ENCODE measurements at places on chromosomes 4 and X.

DNA sequence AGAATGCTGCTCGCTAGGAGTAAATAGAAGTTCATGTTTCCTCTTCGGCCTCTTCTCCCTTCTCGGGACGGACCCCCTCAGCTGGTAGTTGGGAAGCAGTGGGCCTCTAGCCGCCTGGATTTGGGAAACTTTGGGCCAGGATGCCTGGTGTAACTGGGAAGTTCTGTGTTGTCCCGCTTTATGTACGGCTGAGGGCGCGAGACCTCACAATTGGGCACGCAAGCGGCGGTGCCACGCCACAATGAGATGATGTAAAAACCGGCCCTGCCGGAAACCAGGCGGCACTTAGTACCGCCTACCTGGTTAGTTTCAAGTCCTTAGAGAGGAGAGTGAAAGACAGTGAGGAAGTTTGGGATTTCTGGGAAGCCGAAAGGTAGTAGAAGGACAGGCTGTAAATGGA, at the start of gene CT83:
TSS of gene CT83 (minus strand) at position 155 of the 400 bp plus-strand sequence. CDS start at position 35, 120 bp downstream.
- no peak for DNase-seq

DNA sequence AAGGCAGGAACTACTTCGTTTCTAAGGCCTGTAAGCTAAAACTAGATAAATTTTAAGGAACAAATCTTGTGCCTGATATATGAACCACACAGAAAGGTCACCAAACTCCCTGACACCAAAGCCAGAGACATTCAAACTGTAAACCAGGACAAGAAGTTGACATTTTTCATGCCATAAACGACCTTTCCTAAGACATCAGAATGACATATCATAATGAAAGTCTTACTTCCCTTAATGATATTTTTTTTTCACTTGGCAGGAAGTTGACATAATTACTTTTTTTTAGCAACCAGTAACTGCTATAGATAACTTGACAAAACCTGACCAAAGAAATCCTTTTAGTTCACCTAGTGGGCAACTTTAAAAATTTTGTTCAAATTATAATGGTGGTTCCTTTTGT, 231.5 kb upstream of the AGTR2 start:
- DNase-seq, result peak; percentile 2

DNA sequence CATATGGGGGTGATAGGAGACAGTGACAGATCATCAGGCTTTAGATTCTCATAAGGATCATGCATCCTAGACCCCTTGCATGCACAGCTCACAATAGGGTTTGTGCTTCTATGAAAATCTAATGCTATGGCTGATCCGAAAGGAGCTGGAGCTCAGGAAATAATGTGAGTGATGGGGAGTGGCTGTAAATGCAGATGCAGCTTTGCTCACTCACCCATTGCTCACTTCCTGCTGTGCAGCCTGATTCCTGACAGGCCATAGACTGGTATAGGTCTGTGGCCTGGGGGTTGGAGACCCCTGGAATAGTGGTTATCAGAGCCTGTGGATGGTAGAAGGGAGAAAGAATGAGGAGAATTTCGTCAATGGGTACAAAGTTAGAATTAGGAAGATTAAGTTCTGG, 2751.1 kb downstream of the ARAP2 start:
- no peak for DNase-seq

DNA sequence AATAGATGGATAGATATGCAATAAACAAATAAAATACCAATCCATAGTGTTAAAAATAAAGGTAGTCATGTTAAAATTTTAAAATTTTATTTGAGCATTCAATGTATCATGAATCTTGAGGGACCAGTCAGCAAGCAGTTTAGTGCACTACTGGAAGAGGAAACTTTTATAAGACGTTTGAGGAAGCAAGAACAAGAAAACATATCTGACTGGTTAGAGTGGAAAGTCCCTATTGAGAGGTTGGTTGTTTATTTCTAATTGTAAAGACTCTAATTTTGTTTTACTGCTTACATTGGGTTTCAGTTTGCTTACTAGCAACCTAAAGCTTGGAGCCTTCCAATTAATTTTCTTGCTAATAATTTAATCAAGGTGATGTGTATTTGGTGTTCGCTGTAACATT, 786.2 kb downstream of the RAB28 start:
- DNase-seq, result no peak

DNA sequence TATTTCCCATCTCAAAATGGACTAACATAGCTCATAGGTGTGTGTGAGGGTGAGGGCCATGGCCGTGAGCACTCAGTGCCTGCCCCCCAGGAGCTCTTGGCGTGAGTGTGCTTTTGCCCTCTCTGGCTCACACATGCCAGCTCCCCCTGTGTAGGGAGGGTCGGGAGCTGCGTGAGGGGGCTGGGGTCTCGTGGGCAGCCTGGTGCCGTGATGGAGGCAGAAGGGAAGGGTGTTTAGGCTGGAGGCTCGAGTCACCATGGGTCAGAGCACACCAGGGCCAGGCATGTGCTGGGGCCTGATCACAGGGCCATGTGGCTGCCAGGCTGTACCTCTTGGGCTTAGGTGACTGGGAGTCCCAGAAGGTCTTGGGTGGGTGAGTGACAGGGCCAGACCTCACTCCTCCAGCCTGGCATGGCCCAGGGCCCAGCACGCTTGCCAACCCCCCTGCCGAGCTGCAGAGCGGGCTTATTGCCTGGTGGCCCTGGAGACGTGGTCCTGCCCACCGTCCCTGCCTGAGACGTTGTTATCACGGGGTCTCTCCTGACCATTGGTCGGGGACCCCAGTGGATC, 44.0 kb downstream of the ADRA2C start:
- DNase-seq, result no peak

- DNase-seq, result no peak
Observed at GRCh38 chr4:132001542-132001941, 1147.6 kb upstream of the PCDH10 start.

GRCh38 chr4:45841791-45842190, 282.1 kb downstream of the GABRG1 start:
- no peak for DNase-seq

DNA sequence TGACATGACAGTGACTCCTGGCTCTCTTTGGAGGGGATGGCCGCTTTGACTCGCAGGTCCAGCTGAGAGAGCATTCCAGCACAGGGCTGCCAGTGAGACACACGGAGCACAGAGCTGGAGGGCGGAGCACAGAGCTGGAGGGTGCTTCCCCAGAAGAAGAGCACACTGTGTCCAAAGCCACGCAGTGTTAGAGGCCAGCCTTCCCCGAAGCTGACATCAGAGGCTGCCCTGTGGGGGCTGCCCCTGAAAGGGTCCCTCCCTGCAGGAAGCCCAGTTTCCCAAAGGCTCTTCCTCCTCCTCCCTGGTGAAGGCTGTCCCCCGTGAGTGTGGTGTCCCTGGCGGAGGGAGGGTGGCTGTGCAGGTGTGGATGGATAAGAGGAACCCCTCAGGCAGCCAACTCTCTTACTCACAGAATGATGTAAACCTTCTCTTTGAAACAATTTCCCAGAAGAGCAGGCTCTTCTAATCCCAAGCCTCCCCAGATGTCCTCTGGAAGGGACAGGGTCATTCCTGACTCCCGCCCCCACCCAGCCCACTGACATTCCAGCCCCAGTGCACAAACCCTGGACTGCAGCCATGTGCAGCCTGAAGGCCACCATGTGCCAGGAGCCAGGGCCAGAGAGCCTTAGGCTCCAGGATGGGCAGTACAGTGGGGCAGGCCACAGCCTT, 53.4 kb downstream of the PSAPL1 start:
- DNase-seq, result no peak

- no peak for DNase-seq
Observed at GRCh38 chrX:148535639-148536038, 35.2 kb downstream of the AFF2 start.

DNA sequence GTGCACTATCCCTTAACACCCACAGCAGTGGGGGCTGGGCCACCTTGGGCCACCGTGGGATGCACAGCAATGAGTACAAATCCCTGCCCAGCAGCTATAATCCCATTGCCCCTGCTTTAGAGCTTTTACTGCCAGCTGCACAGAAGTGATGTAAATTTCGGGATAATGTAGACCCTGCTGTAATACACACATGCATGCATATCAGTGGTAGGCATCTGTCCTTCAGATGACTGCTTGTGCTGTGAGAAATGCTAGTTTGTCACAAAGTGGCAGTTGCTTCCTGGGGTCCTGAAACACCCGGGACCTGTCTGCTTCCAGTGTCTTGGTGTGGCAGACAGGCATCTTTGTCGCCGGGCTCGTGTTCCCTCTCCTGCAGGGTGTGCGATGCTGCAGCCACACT, 14.1 kb downstream of the NSG1 start:
- no peak for DNase-seq

- no peak for DNase-seq
Observed at GRCh38 chrX:86507331-86507730, 359.1 kb downstream of the DACH2 start.

DNA sequence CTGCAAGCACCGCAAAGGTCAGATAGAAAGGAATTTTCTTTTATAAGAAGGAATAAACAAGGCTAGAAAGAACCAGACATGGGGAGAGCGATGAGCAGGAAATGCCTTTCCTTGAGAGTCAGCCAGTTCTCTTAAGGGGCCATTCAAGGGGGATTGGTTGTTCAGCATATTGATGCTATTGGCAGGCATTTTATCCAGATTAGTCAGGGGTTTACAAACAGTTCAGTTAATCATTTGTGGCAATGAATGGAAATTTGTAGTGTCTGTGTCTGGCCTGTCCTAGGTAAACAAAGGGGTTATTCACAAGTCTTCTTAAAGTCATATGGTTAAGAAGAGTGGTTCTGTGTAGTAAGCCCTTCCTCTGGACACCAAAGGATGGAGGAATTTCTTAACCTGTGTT, 184.7 kb upstream of the FRMPD4 start:
- DNase-seq, result no peak

DNA sequence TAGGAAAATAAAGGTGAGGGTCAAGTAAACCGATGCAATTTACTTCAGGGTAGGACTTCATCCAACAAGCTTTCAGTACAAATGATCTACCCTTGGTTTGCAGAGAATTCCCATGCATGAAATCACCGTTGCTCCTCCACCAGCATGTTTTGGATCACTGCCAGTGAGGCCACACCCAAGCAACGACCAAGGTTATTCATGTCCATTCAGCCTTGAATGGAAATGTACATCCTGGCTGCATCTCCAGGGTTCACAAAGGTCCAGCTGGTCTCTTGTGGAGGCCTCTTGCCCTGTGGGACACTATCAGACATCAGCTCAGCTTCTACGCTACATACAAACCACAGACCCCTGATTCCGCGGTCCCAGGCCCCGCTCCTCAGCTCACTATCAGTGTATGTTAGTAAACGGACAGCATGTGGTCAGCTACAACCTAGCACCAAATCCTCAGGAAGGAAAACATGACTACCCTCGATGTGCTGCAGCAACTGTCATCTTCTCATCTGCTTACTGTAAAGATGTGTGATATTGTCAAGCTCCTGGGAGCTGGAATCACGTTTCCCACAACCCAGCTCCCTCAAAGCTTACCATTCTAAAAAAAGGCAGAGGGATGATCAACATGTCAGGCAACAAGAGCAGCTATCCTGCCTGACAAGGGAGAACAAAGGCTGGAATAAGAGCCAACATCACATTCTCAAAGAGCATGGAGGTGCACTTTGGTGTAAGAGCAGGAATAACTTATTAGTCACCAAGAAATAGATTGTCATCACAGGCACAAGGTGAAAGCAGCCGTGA, 4.9 kb downstream of the LYAR start:
- no peak for DNase-seq

GRCh38 chrX:9955506-9955905, 11.7 kb upstream of the CLDN34 start:
- DNase-seq, result no peak

DNA sequence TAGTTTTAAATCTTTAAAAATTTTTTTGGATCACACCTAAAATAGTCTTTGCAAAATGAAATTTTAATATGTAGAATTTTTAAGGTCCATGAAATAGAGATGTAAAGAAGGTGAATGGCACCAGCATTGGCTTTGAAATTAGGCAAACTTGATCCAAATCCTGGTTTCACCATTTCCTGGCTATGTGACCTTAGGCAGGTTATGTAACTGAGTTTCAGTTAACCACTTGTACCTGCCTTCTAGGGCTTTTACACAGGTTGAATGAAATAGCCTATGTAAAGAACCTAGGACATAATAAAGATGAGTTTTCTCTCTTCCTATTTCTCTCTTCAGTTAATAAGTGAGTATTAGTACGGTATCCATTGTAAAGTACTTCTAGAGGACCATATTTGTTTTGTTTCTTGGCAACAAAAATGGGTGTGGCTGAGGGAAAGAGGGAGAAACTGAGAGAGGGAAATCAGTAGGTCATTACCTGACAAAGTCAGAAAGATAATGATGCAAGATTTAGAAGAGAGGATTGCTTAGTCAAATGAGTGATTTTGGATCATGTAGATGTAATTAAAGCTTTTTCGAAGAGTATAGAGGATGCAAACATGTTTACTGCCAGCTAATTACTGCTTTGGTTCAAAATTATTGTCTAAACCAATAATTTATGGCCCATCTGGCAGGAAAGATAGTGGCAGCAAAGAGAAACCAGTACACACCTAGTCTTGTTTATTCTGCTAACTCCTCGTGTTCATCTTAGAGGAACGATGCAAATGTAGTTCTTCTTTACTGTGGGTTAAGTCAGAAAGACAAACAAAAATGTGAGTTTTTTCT, 81.9 kb downstream of the PDLIM5 start:
- no peak for DNase-seq

DNA sequence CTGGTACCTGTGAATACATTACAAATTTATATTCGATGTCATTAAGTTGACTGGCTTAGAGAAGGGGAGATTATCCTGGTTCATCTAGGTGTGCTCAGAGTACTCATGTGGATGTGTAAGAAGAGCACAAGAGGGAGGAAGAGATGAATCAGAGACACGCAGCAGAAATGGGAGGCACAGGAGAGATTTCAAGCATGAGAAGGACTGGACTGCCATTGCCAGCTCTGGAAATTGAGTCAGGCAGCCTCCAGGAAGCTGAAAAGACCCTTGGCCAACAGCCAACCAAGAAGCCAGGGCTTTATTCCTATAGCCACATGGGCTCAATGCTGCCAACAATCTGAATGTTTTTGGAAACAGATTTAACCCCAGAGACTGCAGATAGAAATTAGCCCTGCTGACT, 1390.0 kb downstream of the STIM2 start:
- DNase-seq, result no peak

Measured in inflammatory macrophage (primary cell).